ENCODE measurements at places on chromosomes 2 and 18.

DNA sequence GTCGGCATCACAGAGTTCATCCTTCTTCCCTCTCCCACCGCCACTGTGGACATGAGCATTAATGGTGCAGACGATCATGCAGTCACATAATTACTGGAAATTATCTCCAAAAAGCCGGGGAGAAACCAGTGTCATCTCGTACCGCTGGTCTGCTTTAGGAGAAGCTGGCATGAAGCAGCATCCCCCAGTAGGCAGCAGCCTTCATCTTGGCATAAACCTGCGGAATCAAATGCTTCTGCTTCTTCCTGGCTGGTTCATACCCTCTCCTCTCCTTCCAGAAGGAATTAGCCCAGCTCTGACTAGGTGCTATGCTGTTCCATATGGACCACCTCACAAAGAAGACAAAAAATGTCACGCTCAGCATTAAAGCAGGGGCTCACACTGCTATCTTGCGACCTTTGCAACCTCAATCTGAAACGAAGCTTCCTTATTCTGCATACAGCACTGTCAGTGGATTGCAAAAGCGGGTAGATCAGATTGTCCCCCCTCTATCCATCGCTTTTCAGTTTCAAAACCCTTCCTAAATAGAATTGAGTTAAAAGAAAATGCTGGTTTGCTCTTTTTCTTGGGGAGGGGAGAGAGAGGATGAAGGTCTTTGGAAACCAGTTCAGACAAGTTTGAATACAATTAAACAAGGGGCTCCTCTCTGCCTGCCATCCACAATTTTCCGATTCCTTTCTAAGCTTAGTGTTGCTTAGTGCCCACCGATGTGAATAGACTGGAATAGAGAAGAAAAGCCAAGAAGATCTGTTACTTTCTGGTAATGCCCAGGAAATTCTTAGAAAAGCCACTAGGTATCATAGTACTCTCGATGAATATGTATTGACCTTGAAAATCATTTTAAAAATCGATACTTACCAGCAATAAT lies 212.1 kb upstream of the ZNF521 start:
- no peak for DNase-seq

DNA sequence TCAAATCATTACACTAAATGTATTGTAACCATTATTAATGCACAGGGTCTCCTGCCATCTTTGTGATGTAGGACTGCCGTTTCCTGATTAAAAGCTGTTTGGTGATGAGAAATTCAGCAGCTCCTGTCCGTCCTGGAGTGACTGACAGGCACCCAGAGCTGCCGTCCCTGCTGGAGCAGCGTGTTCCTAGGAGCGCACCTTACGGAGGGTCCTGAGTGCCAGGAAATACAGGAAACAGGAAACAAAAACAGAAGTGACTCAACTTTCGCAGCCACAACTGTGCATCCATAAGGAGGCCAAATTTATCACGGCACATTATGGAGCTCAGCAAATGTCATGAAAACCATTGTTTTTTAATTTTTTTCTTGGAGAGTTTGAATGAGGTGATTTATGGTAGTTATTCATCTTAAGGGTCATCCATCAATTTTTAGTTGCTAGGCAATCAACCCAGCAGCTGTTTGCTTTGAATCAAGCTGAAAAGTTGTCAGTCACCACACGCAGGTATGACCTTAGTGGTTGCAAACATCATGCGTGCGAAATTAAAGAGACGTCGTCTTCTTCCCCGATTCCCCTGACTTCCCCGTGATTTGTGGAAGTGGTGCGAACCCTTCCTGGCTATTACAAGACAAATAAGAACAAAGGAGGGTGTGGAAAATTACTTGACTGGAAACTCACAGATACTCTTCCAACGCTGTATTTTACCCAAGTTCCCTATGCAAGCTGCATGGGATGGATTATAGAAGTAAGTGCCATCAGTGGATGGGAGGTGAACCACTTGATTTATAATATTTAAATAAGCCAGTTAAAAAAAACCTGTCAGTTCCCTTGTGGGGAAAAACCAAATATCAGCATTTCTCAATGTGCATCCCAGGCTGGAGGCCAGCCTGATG lies 19.8 kb downstream of the TSHZ1 start:
- DNase-seq, result no peak

- no peak for DNase-seq
Observed at GRCh38 chr2:5227062-5227699, 465.0 kb upstream of the SOX11 start.

GRCh38 chr2:49129034-49129433 lies 25.3 kb downstream of the FSHR start:
- DNase-seq, result no peak

- no peak for DNase-seq
Observed at GRCh38 chr2:67879586-67880290, 183.1 kb downstream of the C1D start.

DNA sequence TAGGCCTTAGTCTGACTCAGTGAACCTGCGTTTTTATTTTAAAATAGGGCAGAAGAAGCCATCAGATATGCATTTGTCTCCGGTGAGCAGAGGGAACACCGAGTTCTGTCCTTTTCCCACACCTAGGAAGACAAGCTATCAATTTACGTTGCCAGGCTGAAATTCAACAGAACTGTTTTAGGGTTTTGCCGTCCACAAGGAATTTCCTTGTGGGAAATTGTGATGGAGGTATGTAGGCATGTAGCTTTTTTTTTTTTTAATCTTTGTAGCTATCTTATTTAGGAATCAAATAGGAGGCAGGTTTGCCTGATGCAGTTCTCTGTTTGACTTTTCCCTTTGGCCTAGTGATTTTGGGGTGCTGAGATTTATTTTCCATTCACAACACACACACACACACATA lies 62.0 kb upstream of the ASAP2 start:
- DNase-seq, result no peak

GRCh38 chr2:26655611-26656195 lies 14.5 kb upstream of the CIB4 start:
- no peak for DNase-seq

DNA sequence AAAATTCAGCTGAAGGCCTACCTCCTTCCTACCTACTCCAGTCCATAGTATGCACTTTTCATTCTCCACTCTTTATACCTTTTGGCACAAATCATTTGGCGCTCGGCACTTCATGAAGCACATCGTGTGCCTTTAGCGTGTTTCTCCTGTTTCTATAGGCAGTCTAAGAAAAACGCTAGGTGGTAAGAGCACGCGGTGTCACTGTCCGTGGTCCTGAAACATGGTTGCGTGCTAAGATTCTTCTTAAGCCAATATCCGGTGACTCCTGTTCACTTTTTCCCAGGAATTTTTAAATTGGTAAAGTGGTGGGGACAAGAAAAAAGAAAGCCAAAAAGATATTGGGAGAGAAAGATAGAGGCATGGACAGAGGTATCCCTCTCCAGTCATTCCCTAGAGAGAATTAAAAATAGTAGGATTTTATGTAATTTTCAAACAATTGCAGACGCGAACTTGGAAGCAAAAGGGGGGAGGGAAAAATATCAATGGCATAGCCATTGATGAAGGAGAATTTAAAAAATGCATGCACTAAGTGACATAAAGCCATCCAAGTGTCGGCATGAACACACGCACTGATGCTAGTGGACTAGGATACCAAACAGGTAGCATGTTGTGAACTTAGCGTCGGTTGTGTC lies 1.4 kb upstream of the CTNNA2 start:
- no peak for DNase-seq

DNA sequence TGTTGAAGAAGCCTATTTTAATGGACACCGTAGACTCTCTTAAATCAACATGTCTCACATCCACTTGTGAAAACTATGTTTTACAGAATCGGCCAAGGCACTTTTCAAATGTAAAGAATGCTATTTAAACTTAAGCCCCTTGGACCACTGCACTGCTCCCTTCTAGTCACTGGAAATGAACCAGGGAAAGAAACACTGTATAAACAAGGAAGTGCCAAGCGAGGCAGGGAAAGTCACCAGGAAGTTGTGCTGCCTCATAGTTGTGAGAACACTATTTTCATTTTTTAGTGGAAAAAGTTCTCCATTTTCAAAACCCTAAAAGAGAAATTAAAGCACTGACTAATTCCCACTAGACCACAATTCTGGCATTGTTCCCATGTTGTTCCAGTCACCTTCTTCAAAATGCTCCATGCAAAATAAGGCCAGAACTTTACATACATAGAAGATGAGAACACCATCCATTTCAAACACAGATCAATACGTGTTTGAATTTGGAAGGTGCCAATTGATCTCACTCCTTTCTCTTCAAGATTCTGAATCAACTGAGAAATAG lies 13.5 kb downstream of the CCDC141 start:
- no peak for DNase-seq

DNA sequence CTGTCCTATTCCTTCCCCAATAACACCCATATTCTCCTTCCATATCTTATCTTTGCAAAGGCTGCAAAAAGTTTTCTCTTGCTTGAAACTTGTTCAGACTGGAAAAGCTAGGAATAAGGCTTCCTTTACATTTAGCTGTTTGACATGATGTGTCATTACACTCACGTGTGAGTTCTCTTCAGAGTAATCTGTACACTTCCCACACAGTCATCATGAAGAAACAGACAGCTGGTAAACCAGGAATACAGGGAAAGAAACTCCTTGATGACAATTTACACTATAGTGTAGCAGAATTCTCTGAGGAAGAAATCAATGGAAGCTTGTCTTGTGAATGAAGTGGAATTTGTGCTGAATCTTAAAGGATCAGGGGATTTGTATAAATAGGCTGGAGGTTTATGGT lies 628.6 kb upstream of the CDH2 start:
- DNase-seq, result no peak

DNA sequence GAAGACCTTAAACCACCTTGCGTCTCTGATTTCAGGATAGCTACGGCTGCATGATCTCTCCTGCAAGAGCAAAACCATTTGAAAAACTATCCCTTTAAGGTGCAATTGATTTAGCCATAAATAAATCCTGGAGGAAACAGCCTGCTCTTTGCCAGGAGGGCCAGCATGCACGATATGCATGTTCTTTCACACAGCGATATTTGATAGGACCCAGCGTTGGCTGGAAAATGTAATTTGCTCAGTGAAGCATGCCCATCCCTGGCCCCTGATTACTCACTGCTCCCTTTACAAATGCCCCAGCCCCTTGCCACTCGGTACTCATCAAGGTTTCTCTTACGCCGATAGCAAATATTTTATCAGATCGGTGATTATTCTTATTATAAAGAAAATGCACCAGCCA lies 315.4 kb downstream of the CDH2 start:
- DNase-seq, result no peak

GRCh38 chr18:66900837-66901236 lies 296.9 kb upstream of the CDH19 start:
- no peak for DNase-seq

DNA sequence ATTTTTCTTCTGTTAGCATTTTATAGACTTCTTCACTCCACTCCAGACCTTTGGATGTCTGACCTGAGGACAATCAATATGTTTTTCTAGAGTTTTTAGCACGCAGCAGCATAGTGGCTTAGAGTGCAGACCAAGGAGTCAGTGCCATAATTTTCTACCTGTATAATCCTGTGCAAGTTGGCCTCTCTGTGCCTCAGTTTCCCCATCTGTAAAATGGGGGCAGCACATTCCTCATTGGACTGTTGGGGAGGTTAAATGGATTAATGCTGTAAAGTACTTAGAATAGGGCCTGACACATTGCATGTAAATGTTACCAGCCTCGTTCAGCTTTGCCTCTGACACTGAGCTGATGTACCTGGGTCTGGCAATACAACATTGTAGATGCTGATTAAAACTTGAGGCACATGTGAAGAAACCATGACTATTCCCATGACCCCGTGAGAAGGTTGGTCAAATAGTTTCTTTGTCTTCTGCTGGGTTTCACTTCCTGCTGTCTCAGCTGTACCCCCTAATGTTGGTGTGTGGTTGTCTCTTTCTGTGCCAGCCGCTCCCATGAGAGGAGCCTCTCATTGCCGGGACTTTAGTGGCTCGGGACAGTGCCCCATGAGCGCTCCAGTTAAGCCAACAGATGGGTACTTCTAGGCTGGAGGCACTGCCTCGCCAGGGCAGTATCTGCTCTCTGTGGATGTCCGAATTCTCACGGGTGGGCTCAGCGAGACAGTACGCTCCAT lies 125.3 kb downstream of the SH3RF3 start:
- no peak for DNase-seq

- no peak for DNase-seq
Observed at GRCh38 chr18:74377776-74378175, 62.1 kb downstream of the C18orf63 start.

DNA sequence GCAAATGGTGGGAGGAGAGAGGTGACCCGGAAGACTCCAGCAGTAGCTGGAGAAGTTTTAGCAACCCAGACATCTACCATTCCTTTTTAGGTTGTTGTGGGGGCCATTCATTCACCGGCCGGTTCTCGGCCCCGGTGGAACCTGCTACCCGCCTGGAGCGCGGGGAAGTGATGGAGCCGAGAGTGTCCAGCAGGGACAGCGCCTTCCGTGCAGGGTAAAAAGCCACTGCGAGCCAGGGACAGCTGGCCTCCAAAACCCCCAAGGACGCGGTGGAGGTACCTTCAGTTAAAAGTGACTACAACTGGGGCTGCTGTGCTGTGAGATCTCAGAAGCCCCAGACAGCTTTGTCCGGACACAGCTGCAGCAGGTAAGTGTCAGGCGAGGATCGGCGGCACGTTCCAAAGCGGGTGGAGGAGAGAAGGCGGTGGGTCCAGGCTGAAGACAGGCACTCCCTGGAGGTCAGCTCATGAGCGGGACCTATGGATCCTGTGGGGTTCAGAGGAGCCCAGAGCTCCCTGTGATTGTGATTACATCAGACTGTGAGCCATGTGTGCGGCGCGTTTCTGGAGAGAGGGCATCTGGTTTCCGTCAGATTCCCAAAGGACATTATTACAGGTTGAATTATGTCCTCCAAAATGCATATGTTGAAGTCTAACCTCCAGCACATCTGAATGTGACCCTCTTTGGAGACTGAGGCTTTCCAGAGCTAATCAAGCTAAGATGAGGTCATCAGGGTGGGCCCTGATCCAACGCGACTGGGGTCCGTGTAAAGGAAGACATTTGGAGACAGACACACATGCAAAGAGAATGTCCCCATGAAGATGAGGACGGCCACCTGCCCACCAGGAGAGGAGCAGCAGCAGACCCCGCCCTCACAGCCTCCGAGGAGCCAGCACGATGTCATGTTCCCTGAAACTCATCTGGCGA lies 276.3 kb downstream of the EIPR1 start:
- DNase-seq, result no peak

DNA sequence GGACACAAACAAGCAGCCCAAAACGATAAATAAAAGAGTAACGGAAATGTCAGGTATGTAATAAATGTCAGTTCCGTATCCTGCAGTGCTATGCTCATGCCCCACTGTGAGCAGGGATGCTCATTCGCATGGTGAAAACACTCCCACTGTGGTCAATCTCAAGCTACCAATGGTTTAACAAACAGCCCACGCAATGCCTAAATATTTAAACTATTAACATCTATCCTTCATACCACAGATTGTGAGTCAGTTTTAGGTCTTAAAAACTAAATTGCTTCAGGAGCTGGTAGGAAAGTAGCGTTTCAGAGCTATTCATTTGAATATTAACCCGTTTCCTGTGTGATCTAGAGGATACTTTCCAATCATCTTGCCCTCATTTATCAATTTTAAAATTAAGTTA lies 207.4 kb downstream of the TCF4 start:
- DNase-seq, result no peak

- DNase-seq, result no peak
Observed at GRCh38 chr2:30280596-30281434, 49.5 kb downstream of the LBH start.

Data from substantia nigra (tissue), 51 donors.